ENCODE measurements at places on chromosomes 4 and X.

DNA sequence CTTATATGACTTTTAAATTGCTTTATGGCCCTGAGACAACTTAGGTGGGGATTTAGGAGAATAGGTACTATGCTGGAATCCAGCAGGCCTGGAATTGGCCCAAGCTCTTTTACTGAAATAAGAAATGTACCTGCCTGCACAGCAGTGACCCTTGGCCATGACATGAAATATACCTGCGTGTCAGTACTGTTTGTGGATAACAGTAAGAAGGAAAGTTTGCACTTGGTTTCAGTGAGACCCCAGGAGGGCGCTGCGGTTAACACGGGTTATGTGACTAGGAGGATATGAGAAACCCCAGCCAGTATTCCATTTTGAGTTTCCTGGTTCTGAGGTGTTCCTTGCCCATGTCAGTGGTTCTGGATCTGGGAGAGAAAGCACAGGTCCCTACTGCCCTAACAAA is 5.3 kb downstream of the MTM1 start:
- no peak for DNase-seq

DNA sequence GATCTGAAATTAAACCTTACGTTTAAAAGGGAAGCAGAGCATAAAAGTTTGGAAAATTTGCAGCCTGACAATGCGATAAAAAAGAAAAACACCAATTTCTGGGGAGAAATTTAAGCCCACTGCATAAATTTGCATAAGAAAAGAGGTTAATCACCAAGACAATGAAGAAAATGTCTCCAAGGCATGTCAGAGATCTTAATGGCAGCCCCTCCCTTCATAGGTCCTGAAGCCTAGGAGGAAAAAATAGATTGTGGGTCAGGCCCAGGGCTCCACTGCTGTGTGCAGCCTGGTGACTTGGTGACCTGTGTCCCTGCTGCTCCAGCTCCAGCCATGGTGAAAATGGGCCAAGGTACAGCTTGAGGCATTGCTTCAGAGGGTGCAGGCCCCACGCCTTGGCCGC is 264.0 kb upstream of the CT83 start:
- DNase-seq = no peak

- no peak for DNase-seq
Observed at GRCh38 chr4:78517050-78517652, 34.4 kb upstream of the ANXA3 start.

- no peak for DNase-seq
Observed at GRCh38 chr4:140740422-140740821, 15.8 kb downstream of the TBC1D9 start.

DNA sequence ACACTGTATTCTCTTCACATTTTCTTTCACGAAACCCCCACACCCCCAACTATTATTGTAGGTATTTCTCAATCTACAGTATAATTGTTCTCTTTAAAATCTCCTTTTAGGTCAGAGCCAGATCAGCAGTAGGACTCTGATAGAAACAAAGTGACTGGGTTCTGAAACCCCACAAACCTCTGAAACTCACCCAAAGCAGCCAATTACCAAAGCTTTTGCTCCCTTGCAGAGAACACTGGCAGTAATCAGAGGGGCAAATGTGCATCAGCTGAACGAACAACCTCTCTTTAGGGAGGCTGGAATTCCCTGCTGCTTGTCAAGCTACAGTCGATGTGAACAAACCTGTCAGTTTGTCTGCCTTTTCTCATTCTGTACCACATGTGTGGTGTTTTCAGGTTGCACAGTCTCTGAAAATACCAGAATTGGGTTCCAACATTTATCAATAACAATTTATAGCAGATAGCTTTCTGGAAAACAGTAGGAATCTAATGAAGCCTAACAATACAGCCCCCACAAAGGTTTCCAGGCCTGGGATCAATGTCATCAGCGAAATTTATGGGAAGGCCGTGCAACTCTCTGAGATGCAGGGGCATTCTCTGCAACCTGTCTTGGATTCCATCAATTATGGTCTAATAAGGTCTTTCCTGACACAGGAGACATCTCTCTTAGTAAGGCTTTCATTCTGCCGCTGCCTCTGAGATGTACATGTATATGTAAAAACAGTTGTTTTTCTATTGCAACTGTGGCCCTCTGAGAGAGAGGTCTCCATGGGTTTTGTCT is 395.9 kb downstream of the GPAT3 start:
- no peak for DNase-seq

DNA sequence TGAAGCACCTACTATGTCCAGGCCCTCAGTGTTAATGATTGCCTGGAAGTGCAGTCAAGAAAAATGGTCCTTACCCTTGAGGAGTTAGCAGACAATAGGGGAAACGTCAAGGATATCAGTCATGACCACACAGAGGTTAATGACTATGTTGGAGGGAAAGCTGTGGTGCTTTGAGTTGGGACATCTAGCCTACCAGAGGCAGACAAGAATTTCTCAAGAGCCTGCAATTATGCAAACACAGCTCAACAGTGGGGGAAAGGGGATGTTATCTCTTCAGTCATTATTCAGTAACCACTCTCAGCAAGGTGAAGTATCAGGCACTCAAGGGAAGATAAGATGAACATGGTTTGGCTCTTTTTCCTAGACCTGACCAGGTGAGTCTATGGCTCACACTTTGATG is 7.0 kb upstream of the FGFBP1 start:
- no peak for DNase-seq

DNA sequence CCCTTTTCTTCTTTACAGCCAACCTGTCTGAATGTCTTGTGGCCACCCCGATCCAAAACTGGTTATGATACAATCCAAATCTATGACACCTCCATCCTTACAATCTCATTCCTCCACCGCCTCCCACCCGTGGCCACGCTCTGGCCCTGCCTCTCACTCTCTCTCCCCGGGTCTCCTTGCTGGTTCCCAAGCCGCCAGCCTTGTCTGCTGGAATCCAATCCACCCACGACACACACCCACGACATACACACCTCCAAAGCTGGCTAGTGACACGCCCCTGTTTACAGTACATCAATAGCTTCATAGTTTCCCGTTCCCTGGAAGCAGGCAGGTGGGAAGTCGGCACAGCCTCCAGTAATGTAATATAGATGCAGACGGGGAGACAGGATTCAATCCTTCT is 99.0 kb downstream of the WFS1 start:
- DNase-seq = no peak

- DNase-seq = no peak
Observed at GRCh38 chrX:56797574-56798338, 68.7 kb downstream of the NBDY start.

DNA sequence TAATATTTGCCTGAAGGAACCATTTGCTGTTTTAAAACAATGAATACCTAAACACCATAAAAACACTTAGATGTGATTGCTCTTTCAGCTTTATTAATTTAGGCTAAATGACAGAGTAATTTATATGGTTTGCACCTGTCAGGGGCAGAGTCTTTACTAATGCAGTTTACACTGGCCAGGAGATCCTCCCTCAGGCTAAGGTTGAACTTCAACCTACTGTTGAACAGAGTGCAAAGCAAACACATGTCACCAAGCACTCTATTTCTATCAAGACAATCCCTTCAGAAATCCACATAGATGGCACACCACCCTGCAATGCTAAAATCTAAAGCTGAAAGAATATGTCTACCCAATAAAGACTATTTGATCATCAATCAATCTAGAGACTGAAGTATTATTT is 147.3 kb downstream of the KLHL13 start:
- no peak for DNase-seq

GRCh38 chr4:128483041-128483440 is 195.4 kb upstream of the PGRMC2 start:
- DNase-seq = no peak

DNA sequence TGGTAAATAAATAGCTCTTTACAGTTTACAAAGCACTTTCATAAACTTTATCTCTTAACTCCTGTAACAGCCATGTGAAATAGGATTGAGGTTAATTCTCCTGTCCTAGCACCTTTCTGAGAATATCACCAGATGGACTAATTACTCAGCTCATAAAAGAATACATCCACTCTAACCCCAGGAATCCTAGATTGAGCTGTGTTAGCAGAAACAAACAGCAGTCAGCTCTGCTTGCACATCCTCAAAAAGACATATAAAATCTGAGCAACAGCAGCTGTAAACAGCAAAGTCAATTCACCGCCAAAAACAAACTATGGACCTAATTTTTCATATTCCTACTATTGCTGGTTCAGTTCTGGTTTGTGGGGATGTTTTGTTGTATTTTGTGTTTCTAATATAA is 182.8 kb downstream of the QDPR start:
- DNase-seq = no peak

- DNase-seq = no peak
Observed at GRCh38 chr4:8085491-8086117, 73.0 kb downstream of the ABLIM2 start.

- no peak for DNase-seq
Observed at GRCh38 chr4:7828793-7829301, 110.8 kb downstream of the AFAP1 start.

DNA sequence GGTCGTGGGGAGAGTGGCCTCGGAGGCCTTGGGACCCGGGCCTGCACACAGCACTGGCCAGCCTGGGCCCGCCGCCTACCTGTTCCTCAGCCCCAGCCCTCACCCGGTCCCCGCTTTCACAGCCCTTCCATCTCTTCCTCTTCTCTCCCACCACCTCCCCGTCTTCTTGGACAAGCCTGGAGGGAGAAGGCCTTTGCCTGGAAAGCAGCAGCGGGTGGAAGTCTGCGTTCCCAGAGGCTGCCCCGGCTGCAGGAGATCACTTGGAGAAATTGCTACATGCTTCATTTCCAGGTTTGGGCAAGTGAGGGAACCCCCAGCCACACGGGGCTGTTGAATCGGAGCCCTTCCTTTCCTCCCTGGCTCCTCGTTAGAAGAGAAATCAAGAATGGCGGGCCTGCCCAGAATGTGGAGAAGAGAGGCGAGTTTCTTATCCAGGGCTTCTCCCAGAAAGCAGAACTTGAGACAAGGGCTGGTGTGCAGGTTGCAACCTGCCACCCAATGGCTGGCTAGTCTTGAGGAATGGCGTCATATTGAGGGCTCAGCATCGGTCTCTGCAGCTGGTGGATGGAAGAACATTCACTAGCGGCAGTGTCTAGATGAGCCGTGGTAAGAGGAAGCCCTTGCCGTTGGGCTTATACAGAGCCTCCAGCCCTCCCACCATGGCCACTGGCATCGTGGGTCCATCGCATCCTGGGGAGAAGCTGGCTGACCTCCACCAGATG is 1.2 kb upstream of the PDZD4 start:
- DNase-seq = no peak
